ENCODE measurements at places on chromosomes 16 and 17. TPM values are rescaled to one million over a fixed set of nuclear protein-coding genes. Genes with fewer than 3 reads are reported as not detected.

Gene CHST5
- total RNA-seq = 0.14 TPM

DNA sequence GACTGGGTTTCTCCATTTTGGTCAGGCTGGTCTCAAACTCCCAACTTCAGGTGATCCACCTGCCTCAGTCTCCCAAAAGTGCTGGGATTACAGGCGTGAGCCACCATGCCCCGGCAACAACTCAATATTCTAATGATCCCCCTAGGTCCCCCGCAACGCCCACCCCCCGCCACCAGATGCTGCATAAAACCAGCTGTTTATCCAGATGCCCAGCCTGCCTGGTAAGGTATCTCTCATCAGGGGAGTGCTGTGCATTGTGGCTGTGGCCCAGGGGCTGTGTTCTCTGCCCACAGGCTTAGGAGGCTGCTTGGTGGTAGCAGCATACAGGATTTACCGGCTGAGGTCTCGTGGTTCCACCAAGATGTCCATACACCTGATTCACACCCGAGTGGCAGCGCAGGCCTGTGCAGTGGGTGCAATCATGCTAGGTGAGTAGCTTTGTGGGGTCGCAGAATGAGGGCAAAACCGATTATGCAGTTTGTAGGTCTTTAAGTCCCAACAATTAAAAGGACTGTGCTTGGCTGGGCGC, 1.3 kb downstream of the HIGD1B start:
- H3K4me1 ChIP-seq = no peaks in the 10 kb centered on the region
- no peak overlapping the region for H3K27ac ChIP-seq
- no peak overlapping the region for H3K4me3 ChIP-seq
- H3K36me3 ChIP-seq = peaks cover 12% of the 10 kb centered on the region
- DNase-seq = no peak

- H3K4me1 ChIP-seq = no peaks in the 10 kb centered on the region
- peaks cover 3% of the 10 kb centered on the region for H3K27me3 ChIP-seq
- H3K27ac ChIP-seq = no peak overlapping the region
- no peak for DNase-seq
Measured at GRCh38 chr16:79534143-79534542, 66.4 kb downstream of the MAF start.

Gene CHMP6
- total RNA-seq = 29.8 TPM

DNA sequence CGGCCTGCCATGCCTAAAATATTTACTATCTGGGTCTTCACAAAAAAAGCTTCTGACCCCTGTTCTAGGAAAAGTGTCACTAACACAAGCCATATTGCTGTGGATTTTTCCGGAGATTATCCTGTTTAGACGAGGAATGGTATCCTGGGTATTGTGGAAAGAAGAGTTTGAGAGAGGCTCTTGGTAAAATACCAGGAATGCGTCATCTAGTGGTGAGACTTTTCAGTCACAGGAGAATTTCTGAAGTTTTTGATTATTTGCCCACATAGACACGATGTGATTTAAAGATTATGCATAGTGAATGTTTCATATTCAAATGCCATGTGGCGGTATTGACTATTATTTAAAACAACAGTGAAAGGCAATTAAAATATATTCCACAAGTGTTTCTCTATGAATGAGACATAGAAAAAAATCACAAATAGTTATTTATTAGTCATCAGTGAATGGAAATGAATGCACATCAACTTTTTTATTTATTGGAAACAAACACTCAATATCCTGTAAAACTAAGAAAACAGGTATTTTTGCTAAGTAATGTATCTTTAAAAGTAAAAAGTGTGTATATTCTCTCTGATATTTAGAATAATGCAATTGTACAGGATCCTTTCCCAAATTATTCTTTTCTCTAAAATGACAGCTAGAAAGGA, 7.8 kb downstream of the KRT28 start:
- peaks cover 37% of the 10 kb centered on the region for H3K27me3 ChIP-seq
- no peak overlapping the region for H3K27ac ChIP-seq
- H3K4me1 ChIP-seq = no peaks in the 10 kb centered on the region
- no peak overlapping the region for H3K4me3 ChIP-seq
- DNase-seq = no peak

GRCh38 chr16:88357317-88358022, 25.3 kb upstream of the ZNF469 start:
- H3K36me3 ChIP-seq = no peaks in the 10 kb centered on the region
- no peak for DNase-seq
- peaks cover 13% of the 10 kb centered on the region for H3K27me3 ChIP-seq
- no peak overlapping the region for H3K27ac ChIP-seq
- no peak overlapping the region for H3K4me3 ChIP-seq
- no peaks in the 10 kb centered on the region for H3K4me1 ChIP-seq

DNA sequence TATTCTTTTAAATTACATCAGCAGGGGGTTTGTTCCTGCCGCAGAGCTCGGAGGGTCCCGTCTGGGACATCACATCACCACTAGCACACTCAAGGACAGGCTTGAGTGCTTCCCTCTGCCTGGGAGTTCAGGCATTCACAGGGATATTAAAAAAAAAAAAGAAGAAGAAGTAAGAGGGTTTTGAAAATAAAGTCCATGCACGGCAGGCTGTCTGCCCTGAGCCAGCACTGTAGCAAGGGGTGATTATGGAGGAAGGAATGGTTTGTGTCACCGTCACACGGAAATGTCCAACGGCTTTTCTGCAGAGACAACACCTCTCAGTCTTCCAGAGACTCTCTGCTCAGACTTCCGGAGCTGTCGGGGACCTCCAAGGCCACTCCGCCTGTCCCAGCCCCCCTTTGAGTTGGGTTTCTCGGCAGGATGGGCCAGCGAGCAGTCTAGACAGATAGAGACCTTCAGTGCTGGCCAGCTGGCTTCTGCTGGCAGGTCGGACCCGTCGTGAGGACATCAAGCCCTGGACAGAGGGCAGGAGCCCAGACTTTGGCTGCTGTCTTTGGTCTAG, 33.6 kb downstream of the MEOX1 start:
- no peak overlapping the region for H3K27ac ChIP-seq
- no peak overlapping the region for H3K4me3 ChIP-seq

DNA sequence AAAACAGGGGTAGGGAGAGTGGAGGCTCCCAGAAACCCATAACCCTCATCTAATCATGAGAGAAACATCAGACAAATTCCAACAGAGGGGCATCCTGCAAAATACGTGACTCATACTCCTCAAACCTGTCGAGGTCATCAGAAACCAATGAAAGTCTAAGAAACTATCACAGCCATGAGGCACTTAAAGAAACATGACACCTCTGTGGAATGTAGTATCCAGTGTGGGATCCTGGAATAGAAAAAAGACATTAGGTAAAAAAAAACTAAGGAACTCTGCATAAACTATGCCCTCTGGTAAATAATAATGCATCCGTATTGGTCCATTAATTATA, 16.4 kb downstream of the CDH5 start:
- H3K4me3 ChIP-seq = no peak overlapping the region
- no peak for DNase-seq
- no peak overlapping the region for H3K27ac ChIP-seq
- H3K36me3 ChIP-seq = no peaks in the 10 kb centered on the region

GRCh38 chr17:19958023-19958422, 19.6 kb downstream of the AKAP10 start:
- no peak for DNase-seq
- peaks cover 22% of the 10 kb centered on the region for H3K4me1 ChIP-seq
- peaks cover 50% of the 10 kb centered on the region for H3K36me3 ChIP-seq
- H3K27me3 ChIP-seq = no peaks in the 10 kb centered on the region
- H3K27ac ChIP-seq = no peak overlapping the region
